CD4-positive, alpha-beta T cell treated with Interleukin-10 for 1 hour (primary cell): ENCODE measurements at places on chromosomes 12 and 14.

DNA sequence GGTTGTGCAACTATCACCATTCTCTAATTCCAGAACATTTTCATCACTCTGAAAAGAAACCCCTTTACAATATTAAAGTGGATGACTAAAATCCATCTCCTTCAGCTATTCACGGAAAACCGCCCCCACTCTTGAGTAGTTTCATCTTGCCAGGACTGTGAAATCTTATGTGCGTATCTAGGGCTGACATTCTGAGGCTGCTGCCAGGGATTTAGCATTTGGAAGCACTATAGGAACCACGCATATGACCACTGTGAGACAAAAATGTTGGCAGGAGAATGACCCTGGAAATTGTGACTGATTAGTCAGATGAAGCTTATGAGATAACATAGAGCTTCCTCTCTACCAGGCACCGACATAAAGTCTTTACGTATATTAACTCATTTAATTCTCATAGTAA, 305.2 kb upstream of the PDE3A start:
- no peak for DNase-seq

DNA sequence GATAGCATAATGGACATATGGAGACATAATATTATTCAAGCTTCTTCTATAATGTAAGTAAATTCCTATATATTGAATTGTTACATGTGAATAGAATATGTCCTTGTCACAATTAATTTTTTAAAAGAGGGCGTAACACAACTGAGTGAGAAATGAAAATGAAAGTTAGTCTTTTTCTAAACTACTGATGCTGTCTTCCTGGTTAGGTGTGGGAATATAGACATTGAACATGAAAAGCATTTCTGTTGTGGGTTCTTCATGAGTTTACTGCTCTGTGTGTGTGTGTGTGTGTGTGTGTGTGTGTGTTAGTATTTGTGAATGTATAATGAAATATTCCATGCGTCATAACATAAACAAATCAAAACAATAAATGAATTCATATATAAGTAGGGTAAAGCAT, 40.5 kb upstream of the RTL1 start:
- DNase-seq: no peak

DNA sequence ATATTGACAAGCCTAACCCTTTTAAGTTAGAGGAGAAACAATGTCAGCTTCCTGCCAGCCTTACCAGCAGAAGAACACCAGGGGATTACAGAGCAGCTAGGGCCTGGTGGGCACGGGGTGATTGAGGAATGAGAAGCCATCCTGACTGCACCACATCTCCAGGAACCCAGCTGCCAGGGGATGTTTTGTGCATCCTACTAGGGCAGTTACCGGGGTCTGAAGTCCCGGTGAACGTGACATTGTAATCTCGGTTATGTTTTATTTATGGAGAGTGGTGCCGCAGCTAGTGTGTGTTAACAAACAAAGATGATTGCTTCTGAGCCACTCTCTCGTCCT, 115.9 kb downstream of the BCL11B start:
- no peak for DNase-seq

DNA sequence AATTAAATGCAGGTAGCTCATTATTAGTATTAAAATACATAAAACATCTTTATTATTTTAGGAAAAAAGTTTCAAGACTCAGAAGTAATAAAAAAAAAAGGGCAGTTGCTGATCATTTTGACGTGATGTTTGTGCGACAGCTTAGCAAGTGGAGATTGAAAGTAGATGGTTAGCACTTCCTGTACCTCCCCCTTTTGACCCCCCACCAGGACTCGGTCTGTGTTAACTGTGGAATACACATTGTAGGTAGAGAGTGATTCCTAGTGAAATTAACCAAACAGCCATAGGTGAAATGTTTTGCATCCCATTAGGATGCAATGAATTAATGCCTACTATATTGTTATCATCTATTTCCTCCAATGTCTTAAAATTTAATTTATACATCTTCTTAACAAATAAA, 120.8 kb downstream of the SLC5A8 start:
- no peak for DNase-seq

DNA sequence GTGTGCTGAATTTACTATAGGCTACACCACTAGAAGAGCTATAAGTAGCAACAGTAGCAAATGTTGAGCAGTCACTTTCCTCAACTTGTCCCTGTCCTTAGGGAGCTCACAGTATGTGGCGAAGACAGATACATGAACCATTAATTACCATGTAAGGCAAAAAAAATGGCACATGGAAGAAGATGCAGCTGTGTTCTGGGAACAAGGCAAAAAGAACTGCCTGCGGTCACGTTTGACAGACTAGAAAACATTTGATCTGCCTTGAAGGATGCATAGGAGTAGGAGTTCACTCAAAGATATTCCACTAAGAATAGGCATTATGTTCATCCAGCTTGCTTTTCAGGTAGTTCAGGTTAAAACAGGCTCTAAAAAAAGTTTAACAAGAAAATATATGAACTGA, 46.5 kb upstream of the IFNG-AS1 start:
- no peak for DNase-seq

- no peak for DNase-seq
Measured at GRCh38 chr14:98293576-98293975, 978.4 kb downstream of the BCL11B start.

DNA sequence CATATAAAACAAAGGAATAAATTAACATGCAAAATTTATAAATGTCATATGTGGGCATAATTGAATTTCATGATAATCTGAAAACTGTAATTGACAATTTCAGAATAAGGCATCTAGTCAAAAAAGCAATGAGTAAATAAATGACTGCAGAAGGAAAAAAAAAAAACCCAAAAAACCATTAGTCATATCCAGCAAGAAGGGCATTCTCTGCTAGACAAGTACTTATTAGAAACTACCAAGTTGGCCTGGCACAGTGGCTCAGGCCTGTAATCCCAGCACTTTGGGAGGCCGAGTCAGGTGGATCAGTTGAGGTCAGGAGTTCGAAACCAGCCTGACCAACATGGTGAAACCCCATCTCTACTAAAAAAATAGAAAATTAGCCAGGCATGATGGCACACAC, 17.5 kb downstream of the ZCRB1 start:
- no peak for DNase-seq

GRCh38 chr12:54166567-54167499, 22.0 kb downstream of the SMUG1 start:
- no peak for DNase-seq

GRCh38 chr14:59631237-59631636, 54.6 kb upstream of the CCDC175 start:
- no peak for DNase-seq

- DNase-seq: no peak
Measured at GRCh38 chr12:49588281-49588680, 17.2 kb downstream of the FAM186B start.

DNA sequence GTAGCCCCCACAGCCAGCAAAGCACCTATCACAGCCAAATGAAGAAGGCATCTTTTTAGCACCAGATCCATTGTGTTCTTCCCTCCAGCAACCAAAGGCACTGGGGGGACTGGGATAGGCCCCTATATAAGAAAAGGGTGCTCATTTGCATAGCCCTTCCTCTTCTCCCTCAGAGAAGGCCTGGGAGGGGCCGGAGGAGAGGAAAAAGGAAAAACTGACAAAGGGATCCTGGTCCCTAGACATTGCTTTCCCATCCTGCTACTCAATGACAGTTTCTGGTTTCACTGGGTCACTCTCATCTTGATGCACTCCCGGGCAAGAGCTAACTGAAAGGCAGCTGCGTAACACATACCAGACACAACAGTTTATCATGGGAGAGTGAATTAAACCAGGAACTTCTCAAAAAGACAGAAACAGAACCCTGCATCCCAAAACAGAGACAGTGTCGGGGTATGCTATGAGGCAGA, at the start of gene PMEL:
TSS of gene PMEL (minus strand) at position 102 of the 467 bp plus-strand sequence. CDS start at position 71, 31 bp downstream.
- peak; percentile 7 for DNase-seq

DNA sequence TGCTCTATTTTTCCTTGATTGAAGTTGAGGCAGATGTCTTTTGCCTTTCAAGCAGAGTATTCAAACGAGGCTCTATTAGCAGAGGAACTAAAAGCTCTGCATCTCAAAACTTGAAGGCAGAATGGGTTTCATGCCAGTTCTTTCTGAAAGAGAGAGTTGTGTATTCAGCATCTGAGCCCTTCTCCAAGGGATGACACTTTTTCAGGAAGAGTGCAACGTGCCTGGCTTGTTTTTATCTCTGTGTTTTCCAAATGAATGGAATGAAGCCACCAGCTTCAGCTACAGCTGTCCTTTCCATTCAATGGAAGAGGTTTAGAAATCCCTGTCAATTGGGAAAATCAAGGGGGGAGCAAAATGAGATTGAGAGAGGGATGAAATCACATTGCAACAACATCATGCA, 14.6 kb downstream of the BEST3 start:
- DNase-seq: no peak

DNA sequence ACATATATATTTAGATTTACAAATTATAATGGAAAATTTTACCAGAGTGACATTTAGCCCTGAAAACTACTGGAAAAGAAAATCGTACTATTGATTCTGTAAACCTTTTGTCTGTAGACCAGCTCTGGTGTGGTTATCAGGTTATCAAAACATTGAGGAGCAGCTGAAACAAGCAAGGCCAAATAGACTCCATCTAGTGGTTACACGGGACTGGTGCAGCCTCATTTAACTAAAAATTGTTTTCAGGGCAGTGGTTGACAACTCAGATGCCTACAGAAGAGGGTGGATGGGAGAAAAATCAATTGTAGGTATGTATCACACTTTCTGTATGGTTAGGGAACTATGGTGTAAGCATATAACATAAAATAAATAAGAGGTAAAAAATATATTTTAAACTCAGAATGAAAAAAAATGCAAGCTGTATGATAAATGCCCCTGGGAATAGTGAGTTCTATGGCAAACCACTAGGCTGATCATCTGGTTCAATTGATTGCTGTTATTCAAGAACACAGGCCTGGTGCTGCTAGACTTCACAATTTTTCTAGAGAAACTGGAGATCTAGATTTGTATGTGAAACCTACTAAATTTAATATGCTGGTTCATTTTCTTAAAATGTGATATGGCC, 51.2 kb downstream of the ACSS3 start:
- DNase-seq: no peak
